ENCODE measurements at places on chromosomes 11 and 22.
A peak's percentile ranks its signal among the peaks of the same experiment; 100 is the strongest.

- no peak for DNase-seq
Observed at GRCh38 chr11:59615120-59615636, 396 bp downstream of the OSBP start.

DNA sequence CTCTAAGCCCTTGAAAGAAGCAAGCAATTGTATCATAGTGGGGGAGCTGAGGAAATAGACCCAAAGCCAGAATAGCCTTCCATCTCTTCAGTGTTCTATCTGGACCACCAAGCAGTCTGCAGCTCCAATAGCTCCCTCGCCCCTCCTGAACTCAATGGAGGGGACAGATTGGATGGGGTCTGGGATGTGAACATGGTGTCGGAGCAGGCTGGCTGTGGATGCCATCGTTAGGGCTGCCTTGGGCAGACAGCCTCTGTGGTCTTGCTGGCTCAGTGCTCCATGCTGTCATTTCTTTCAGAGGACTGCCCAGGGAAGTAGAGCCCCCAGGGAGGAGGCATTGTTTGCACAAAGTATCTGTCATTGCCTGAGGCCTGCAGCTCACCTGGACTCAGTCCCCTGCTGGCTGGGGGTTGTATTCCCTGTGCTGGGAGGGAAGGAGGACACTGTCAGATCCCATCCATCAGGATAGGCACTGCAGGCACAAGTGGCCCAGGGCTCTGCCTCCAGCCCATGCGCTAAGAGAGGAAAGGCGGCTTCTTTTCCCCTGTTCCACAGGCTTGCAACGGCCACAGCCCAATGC, 537.7 kb downstream of the BUD13 start:
- no peak for DNase-seq

DNA sequence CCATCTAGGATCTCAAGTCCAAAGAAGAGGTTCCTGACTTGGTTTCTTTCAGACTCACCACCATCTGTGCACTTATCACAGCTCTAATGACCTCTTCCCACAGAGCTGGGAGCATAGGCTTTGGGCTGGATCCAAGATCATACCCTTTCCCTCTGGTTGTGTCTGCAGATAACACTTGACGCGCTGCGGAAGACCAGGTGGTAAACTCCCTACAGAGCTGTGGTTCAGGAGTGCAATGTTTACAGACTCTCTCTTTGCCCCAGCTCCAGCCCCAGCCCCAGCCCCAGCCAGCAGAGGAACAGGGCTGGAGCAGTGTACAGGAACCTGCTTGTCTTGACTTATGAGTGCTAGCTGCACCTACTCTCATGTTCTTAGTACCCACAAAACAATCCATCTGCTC, 274.4 kb upstream of the SYN3 start:
- DNase-seq, result no peak

DNA sequence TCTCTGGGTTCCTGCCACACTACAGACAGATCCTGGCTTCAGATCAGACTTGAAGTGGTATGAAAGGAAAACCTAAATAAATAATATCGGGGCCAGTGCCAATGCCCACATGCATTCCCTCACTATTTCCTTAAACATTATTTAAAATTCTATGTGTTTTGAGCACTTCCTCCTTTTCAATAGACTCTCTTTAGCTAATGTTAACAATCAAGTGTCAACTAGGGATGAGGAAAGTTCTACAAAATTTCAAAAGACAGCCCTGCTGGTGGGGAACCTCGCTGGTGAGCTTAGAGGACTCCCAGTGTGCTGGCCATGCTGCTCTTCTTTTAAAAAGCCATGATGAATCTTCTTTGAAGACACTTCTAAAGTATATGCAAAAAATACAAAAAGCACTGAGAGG, 87.5 kb downstream of the ENTHD1 start:
- no peak for DNase-seq

GRCh38 chr11:94968334-94968958, 4.9 kb downstream of the CWC15 start:
- peak; percentile 74 for DNase-seq

DNA sequence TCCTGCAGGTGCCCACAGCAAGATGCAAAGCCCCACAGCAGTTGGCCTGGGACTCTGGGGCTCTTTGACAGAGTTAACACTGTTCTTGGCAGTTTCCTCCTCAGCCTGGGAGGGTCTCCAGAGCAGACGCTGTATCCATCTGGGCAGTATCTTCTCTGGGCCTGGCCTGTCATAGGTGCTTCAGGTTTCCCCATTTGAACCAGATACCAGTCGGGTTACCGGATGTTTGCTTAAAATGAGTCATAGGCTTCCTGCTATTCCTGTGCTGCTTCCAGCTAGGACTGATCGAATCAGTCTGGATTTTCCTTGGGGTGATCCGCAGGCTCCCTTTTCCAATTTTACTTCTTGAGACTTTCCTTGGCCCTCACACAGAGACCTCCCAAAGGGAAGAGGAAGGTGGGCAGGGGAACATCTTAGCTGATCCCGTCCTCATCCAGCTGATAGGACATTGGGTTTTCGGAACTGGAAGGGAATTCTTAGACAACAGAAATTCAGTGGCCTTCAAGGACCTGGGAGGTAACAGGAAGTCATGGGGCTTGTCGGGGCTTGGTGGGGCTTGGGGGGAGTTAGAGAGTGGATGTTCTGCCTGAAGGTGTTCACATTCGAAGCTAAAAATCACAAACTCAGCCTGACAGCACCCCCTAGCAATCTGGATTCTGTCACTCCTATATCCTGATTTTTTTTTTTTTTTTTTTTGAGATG, 2.4 kb upstream of the RANGAP1 start:
- DNase-seq, result peak; percentile 73

DNA sequence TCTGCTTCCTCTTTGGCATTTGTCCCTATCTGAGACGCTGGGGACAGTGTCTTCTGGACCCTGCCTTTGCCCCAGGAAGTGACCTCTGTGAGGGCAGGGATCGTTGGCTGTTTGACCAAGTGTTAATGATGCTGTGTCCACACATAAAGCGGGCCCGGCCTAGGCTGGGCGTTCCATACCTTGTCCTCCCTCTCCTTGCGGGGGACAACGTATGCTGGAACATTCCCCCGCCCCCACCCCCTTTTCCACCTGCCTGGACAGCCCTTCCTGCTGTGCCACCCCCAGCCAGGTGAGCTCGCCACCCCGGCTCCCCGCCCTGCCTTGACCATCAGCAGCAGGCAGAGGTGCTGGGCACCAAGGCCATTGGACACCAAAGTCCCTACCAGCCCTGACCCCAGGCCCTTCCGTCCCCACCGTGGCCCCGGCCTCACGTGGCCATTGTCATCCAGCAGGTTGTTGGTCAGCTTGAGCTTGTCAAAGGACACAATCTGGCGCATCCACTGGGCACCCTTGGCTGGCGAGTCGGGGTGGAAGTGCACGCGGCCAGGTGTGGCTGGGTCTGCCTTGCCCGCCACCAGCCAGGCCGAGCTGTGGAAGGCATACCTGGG, 4.1 kb upstream of the NUDT8 start:
- no peak for DNase-seq

DNA sequence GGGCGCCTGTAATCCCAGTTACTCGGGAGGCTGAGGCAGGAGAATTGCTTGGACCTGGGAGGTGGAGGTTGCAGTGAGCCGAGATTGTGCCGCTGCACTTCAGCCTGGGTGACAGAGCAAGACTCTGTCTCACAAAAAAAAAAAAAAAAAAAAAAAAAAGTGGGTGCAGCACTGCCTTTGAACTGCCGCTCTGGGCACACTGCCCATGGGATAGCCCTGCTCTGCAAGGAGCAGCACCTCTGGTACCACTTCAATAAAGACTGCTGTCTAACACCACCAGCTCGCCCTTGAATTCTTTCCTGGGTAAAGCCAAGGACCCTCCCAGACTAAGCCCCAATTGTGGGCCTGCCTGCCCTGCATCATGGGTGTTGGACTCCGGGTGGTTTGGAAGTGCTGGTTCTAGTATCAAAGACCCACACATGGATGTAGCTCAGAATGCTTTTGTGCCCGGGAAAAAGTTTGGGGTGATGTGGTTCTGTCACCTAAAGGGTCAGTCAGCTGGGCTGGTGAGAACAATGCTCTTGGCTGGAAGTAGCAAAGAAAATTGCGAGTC, 444.3 kb downstream of the TBC1D22A start:
- DNase-seq, result no peak

DNA sequence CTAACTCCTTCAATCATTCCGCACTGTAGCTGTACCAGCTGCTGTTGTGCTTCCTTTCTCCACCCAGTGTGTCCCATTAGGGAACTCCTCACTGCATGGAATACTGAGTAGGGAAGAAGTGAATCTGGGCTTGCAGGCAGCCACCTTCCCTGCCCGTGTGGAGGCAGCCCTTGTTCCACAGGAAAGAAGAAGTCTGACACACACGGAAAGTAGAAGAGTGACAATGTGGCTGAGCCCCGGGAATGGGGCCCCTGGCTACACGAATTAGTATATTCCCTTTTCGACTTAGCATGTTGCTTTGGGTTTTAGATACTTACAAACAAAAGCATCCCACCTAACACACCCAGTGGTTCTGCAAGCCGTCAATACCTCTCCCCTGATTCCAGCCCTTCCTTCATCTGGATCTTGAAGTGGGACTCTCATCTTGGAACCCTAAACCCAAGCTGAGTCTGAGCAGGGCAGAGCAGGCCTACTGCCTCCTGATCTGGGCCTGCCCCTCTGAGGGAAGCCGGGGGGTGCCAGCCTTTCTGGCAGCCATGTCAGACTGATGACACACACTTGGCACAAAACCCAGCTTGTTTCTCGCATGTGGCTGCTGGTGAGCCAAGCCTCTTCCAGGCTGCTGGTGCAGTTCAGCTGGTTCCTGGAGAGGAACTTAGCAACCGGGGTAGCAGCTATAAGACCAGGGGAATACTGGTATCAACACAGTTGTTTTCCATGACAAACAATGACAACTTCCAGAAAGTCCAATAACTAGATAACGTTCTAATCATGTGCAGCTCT, 71.6 kb downstream of the C11orf58 start:
- peak; percentile 60 for DNase-seq

DNA sequence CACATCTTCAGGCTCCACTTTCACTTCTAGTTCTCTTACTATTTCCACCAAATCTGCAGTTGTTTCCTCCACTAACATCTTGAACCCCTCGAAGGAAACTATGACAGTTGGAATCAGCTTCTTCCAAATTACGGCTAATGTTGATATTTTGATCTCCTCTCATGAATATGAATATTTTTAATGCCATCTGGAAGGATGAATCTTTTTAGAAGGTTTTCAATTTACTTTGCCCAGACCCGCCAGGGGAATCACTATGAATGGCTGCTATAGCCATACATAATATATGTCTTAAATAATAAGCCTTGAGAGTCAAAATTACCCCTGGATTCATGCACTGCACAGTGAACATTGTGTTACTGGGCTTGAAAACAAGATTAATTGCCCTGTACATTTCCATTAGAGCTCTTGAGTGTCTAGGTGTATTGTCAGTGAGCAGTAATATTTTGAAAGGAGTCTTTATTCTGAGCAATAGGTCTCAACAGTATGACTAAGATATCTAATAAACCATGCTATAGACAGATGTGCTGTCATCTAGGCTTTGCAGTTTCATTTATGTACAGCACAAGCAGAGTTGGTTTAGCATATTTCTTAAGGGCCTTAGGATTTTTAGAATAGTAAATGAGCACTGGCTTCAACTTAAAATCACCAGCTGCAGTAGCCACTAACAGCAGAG, 48.3 kb upstream of the LRRC55 start:
- DNase-seq, result no peak

DNA sequence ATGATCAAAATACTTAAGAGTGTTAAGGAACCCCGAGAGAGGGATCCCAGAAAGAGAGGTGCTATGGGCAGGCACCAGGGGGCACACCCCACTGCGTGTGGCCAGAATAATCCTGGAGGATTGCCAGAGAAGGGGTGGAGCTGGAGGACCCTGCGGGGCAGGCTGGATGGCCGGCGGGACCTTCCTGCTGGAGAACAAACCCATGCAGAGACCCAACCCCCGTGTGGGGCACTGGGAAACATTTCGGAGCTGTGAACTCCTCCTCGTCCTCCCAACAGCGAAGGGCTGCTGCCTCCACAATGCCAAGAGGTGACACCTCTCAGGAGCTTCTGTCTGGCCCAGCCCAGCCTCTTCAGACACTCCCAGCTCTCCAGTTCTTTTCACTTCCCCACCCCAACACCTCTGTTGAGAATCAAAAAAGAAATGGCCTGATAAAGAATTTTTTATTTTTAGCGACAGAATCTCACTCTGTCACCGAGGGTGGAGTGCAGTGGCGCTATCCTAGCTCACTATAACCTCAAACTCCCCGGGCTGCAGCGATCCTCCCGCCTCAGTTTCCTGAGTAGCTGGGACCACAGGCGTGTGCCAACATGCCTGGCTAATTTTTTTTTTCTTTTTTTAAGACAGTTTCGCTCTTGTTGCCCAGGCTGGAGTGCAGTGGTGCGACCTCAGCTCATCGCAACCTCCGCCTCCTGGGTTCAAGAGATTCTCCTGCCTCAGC, 25.6 kb downstream of the RHOD start:
- DNase-seq, result peak; percentile 15

- no peak for DNase-seq
Observed at GRCh38 chr11:76769645-76770586, 13.2 kb upstream of the TSKU start.

DNA sequence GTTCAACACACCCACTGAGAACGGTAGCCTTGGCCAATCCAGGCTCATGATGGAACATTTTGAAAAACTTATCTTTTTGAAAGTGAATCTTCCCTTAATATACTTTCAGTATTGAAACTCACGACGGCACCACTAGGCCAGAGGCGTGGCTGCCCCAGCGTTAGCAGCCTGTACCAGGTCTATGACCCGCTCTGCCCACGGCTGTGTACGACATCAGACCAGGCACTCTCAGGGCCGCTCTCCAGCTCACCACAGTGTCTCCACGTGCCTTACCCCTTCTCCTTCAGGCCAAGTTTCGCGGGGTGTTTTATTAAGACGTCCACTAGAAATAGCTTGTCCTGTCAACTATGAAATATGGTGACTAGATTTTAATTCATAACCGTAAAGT, 31.2 kb downstream of the ALG12 start:
- DNase-seq, result no peak

DNA sequence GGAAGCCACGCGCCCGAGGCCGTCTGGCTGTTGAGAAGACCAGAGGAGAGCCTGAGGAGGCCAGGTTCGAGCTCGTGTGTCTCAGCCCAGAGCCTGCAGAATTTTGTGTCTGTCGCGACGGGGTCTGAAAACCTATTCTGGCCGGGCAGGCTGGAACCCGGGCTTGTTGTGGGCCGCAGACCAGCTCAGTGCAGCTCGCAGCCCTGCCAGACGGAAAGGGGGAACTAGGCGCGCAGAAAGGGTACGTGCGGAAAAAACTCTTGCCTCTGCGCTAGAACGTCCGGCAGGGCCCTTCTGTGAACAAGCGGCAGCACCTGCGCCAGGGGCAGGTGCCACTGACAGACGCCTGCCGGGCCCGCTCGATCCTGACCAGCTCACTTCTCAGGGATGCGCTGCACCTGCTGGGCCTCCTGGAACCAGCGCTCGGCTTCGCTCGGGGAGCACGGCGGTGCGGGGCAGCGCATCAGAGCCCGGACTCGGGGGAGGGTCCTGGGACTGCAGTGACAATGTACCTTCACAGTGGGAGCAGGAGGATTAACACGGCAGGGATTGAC, 409.3 kb downstream of the BRD1 start:
- DNase-seq, result no peak

DNA sequence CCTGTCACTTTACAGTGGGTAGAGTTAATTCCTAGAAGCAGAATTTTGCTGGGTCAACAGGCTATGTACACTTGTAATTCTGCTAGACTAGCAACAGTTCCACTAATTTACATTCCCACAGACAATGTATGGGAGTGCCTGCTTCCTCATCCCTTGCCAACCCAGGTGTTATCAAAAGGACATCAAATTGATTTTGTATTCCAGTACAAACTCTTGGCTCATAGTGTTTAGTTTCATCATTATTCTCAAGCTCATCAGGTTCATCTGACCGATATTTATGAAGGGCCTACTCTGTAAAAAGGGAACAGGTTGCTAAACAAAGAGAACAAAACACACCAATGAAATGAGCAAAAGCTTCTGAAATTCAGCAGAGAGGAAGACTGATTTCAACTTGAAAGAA, 30.7 kb downstream of the PITPNB start:
- no peak for DNase-seq
